ENCODE measurements at places on chromosomes 2 and 18. TPM values are rescaled to one million over a fixed set of nuclear protein-coding genes. Genes with fewer than 3 reads are reported as not detected.

DNA sequence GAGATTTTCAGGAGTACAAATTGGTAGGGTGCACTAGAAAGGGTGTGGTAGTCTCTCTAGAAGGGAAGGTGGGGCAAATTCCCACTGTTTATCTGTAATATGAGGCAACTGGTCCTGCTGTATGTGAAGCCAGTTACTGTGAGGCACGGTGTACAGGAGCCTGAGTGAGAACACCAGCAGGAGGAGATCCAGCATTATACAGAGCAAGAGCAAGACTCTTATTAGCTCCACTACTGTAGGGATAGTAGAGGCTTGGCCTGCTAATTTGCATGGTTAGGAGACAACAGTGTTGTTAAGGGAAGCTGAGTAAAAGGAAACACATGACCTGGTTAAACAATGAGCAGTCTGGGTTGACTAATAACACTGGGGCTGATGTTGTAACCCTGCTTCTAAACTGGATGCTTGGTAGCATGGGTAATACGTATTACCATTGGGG, 76.3 kb upstream of the WDSUB1 start:
- no peak overlapping the region for H3K27ac ChIP-seq
- H3K27me3 ChIP-seq, result no peaks in the 10 kb centered on the region
- no peak overlapping the region for H3K4me3 ChIP-seq
- H3K36me3 ChIP-seq, result no peaks in the 10 kb centered on the region
- no peaks in the 10 kb centered on the region for H3K4me1 ChIP-seq

Gene KIAA2012
- 0.03 TPM for total RNA-seq

GRCh38 chr2:167572883-167573619, 674.3 kb downstream of the STK39 start:
- H3K4me3 ChIP-seq, result no peak overlapping the region
- H3K27me3 ChIP-seq, result no peaks in the 10 kb centered on the region
- no peak for DNase-seq
- H3K27ac ChIP-seq, result no peak overlapping the region

Gene KATNAL2
- 0.18 TPM for total RNA-seq

DNA sequence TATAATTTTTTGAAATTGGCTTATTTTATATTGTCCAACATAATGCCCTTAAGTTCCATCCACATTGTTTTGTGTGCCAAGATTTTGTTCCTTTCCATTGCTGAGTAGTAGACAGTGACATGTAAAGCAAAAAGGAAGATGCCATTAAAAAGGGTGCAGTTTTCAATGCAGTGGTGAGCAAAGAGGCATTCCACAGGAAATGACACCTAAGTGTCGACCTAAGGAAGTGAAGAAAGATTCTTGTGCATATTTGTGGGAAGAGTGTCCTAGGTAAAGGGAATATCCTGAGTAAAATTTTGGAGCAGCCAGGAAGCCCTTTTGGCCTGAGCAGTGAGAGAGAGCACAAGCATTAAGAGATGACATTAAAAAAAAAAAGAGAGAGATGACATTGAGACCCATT, 1099.9 kb downstream of the DPP10 start:
- no peak overlapping the region for H3K4me3 ChIP-seq
- H3K27me3 ChIP-seq, result no peaks in the 10 kb centered on the region
- no peak overlapping the region for H3K27ac ChIP-seq
- H3K36me3 ChIP-seq, result no peaks in the 10 kb centered on the region
- no peaks in the 10 kb centered on the region for H3K4me1 ChIP-seq
- no peak for DNase-seq

DNA sequence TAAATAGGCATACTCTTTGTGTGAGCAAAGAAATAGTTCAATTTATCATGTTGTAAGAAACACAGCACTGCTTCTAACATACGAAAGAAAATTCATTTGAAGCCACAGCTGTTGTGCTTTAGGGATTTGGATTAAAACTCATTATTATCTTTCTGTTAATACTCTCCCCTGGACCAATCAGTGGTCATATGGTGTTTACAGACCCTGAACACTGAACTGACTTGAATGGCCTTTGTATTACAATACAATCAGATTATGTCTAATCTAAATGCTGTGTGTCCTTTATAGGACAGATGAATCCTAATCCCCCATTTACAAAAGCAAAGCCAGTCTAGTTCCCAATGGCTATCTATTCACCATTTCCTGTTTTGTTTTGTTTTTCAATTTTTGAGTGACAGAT, 36.5 kb downstream of the ZNF385B start:
- H3K27ac ChIP-seq, result no peak overlapping the region
- H3K36me3 ChIP-seq, result no peaks in the 10 kb centered on the region
- H3K4me3 ChIP-seq, result no peak overlapping the region
- 0 out of 2 replicates have a peak, but pooled peaks cover 4% of the 10 kb centered on the region for H3K27me3 ChIP-seq
- DNase-seq, result no peak

GRCh38 chr2:5921081-5921642, 229.0 kb downstream of the SOX11 start:
- no peak for DNase-seq
- H3K4me3 ChIP-seq, result no peak overlapping the region
- H3K36me3 ChIP-seq, result no peaks in the 10 kb centered on the region
- H3K27me3 ChIP-seq, result no peaks in the 10 kb centered on the region

Gene DSC3
- 20.0 TPM for total RNA-seq

- no peaks in the 10 kb centered on the region for H3K36me3 ChIP-seq
- H3K27me3 ChIP-seq, result no peaks in the 10 kb centered on the region
- H3K4me1 ChIP-seq, result peaks cover 9% of the 10 kb centered on the region
- no peak overlapping the region for H3K4me3 ChIP-seq
These were observed 267.6 kb upstream of the LYPD1 start for GRCh38 chr2:132937629-132938028.

DNA sequence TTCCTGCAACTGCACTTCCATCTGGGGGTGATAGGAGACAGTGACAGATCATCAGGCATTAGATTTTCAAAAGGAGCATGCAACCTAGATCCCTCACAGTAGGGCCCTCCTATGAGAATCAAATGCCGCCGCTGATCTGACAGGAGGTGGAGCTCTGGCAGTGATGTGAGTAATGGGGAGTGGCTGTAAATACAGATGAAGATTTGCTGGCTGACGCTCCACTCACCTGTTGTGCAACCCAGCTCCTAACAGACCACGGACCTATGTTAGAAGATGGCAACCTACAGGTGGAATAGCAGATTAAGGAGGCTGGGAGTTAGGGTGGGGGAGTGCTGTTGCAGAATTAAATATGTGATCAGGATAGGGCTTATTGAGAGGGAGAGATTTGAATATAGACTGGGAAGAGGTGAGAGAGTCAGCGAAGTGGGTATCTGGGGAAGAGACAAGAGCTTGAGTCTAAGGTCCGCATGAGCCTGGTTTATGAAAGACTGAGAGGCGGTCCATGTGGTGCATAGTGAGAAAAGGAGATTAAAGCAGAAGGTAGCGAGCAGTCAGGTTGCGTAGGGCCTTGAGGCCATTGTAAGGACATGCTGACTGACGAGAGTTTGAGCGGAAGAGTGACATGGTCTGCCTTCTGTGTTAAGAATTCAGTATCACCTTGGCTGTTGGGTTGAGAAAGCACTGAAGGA, 31.3 kb upstream of the TOGARAM2 start:
- H3K36me3 ChIP-seq, result peaks cover 45% of the 10 kb centered on the region
- peaks cover 30% of the 10 kb centered on the region for H3K4me1 ChIP-seq
- no peaks in the 10 kb centered on the region for H3K27me3 ChIP-seq
- no peak overlapping the region for H3K27ac ChIP-seq

DNA sequence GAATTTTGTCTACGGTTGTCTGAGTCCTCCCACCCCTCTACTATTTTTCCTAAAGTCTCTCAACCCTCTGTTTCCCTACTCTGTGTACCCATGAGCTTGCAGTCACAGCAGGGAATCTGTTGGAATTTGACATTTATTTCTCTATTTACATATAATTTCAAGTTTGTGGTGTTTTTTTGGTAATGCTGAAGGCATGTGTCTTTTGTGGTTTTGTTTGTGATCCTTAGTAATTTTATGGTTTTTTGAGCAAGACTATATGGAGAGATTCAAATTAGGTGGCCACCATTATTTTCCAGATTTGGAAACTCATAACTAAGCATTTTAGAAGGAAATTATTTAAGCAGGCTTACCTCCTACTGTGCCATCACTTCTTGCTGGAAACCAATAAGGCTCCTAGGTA, 27.2 kb upstream of the FBLN7 start:
- H3K4me1 ChIP-seq, result no peaks in the 10 kb centered on the region
- H3K36me3 ChIP-seq, result peaks cover 59% of the 10 kb centered on the region
- DNase-seq, result no peak
- no peak overlapping the region for H3K27ac ChIP-seq
- H3K27me3 ChIP-seq, result no peaks in the 10 kb centered on the region

DNA sequence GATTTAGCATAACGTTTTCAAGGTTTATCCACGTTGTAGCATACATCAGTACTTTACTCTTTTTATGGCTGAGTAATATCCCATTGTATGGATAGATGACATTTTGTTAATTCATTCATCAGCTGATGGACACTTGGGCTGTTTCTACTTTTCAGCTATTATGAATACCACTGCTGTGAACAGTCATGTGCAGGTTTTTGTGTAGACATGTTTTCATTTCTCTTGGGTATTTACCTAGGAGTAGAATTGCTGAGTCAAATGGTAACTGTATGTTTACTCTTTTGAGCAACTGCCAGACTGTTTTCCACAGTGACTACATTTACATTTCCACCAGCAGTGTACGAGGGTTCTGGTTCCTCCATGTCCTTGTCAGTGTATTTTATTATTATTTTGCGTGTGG, 33.9 kb downstream of the COX7A2L start:
- H3K27me3 ChIP-seq, result no peaks in the 10 kb centered on the region
- no peak for DNase-seq
- no peak overlapping the region for H3K27ac ChIP-seq
- no peaks in the 10 kb centered on the region for H3K4me1 ChIP-seq
- H3K4me3 ChIP-seq, result no peak overlapping the region
- peaks cover 67% of the 10 kb centered on the region for H3K36me3 ChIP-seq

- peak; percentile 87 for DNase-seq
- H3K4me3 ChIP-seq, result no peak overlapping the region
- H3K4me1 ChIP-seq, result peaks cover 86% of the 10 kb centered on the region
These were observed 7.0 kb downstream of the CTIF start for GRCh38 chr18:48545757-48546321.

GRCh38 chr2:136116813-136117390, 1.0 kb downstream of the CXCR4 start:
- no peak overlapping the region for H3K27ac ChIP-seq
- peak overlapping the region; percentile 38 for H3K4me3 ChIP-seq
- no peak for DNase-seq
- H3K36me3 ChIP-seq, result no peaks in the 10 kb centered on the region
- H3K27me3 ChIP-seq, result peaks cover 59% of the 10 kb centered on the region
- H3K4me1 ChIP-seq, result peaks cover 28% of the 10 kb centered on the region

DNA sequence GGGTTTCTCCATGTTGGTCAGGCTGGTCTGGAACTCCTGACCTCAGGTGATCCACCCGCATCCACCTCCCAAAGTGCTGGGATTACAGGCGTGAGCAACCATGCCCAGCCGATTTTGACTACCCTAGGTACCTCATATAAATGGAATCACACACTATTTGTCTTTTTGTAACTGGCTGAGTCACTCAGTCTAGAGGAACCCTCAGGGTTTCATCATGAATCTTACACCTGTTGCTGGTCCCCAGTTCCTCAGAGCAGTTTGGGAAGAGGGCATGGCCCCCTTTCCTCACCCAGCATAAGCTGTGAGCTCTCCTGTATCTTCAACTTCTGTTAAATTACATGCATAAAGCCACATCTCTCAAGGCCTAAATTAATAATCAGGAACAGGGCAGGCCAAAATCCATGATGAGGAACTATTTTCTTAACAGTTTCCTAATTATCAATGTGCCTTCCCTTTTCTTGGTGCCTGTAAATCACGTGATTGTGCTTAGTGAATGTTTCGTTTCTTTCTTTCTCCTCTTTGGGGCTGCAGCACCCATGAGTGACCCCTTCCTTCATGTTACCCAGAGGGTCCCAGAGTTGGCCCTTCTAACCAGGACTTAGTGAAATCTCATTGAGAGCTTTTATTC, 20.9 kb downstream of the DYSF start:
- peaks cover 37% of the 10 kb centered on the region for H3K4me1 ChIP-seq
- H3K27me3 ChIP-seq, result no peaks in the 10 kb centered on the region
- no peak overlapping the region for H3K27ac ChIP-seq
- H3K4me3 ChIP-seq, result no peak overlapping the region
- no peak for DNase-seq
- peaks cover 18% of the 10 kb centered on the region for H3K36me3 ChIP-seq

DNA sequence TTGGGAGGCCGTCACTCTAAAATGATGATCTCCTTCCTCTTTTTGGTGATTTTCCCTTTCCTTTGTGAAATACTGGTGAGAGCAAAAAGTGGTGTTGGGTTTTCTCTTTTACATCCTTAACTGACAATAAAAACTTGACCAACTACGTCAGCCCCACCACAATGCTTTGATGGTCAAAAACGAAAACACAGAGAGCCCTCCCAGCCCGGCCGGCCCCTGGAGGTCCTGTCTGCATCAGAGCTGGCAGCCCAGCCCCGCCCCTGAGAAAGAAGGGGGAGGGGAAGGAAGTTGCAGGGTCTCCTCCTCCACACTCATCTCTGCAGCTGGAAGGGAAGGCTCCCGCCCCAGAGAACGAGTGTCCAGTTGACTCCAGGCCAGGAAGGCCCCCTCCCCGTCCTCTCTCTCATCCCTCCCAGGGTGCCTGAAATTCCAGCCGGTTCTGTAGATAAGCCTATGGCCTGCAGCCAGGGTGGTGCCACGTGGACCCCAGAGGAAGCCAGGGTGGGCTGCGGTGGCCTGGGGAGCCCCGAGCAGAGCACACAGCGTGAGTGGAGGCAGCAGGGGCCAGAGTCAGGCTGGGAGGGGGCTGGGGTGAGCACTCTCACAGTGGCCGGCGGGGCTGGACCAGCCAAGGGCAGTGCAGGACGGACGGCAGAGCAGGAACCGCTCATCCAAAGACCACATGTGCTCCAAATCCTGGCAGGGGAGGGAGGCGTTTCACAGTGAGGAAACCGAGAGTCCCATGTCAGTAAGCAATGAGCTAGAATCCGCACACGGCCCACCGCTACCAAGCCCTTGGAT, 19.8 kb downstream of the BIN1 start:
- H3K36me3 ChIP-seq, result 0 out of 2 replicates have a peak, but pooled peaks cover 4% of the 10 kb centered on the region
- H3K27ac ChIP-seq, result peak overlapping the region; percentile 91
- no peaks in the 10 kb centered on the region for H3K27me3 ChIP-seq
- peak overlapping the region; percentile 21 for H3K4me3 ChIP-seq
- H3K4me1 ChIP-seq, result peaks cover 69% of the 10 kb centered on the region

Gene ELOA2
- total RNA-seq, result not detected

GRCh38 chr18:71001597-71001996, 712.8 kb downstream of the SOCS6 start:
- no peak for DNase-seq
- no peak overlapping the region for H3K4me3 ChIP-seq
- no peaks in the 10 kb centered on the region for H3K4me1 ChIP-seq
- H3K27ac ChIP-seq, result no peak overlapping the region

DNA sequence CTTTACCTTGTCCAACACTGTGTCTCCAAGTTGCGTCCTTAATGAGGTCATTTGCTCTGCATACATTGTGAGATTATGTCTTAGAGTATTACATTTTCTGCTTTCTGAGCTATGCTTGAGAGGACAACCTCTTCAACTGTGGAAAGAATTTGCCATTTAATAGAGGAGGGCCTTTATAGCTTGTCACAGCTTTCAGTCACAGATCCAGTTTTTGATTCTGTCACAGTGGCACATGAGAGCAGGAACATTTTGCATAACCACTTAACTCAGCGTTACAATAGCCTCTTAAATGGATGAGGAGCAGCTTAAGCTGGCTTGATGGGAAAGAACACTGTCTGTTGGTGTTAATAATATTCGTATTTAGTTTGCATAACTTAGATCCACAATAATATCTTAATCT, 63.0 kb downstream of the RHBDD1 start:
- peaks cover 17% of the 10 kb centered on the region for H3K4me1 ChIP-seq
- H3K27me3 ChIP-seq, result no peaks in the 10 kb centered on the region
- no peaks in the 10 kb centered on the region for H3K36me3 ChIP-seq
- no peak for DNase-seq
- H3K27ac ChIP-seq, result no peak overlapping the region

GRCh38 chr2:240594511-240595380, 8.2 kb downstream of the CAPN10 start:
- H3K27me3 ChIP-seq, result no peaks in the 10 kb centered on the region
- H3K4me3 ChIP-seq, result no peak overlapping the region
- no peak overlapping the region for H3K27ac ChIP-seq
- peaks cover 23% of the 10 kb centered on the region for H3K36me3 ChIP-seq
- DNase-seq, result no peak

Measured in SJSA1 (cell line).